NT2/D1 (cell line): ENCODE measurements at places on chromosomes 3 and 15.
A peak's percentile ranks its signal among the peaks of the same experiment; 100 is the strongest.

DNA sequence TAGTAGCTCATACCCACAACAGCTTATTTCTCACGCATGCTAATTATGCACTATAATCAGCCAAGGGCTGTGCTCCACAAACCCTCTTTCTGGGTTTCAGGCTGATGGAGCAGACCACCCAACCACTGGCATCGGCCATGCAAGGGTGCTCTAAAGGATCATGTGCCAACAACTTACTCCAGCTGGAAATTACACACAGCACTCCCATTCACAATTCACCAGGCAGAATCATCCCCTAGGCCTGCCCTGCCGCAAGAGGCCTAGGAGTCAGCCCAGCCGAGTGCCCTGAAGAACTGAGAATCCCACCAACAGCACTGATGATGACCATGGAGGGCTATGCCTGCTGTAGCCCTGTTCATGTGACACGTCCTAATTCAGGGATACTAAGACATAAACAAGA is 216.2 kb upstream of the CHRNA7 start:
- no peak for DNase-seq

DNA sequence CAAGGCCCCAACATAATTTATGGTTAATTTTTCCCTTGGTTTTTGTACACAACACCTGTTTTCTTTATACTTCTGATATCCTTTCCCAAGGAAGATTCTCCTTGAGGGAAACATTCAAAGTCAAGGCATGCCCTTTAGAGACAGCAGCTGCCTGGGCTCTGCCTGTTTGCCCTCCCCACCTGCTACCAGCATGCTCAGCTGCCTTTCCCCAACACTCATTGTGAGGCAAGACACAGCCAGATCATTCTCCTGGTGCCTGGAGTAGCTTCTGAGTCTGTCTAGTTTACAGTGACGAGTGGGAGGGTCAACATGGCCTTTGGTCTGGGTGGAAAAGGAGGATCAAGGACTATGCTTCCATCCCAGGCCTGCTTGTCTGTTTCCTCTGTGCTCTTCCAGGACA is 132.5 kb downstream of the EPHB1 start:
- DNase-seq, result no peak

DNA sequence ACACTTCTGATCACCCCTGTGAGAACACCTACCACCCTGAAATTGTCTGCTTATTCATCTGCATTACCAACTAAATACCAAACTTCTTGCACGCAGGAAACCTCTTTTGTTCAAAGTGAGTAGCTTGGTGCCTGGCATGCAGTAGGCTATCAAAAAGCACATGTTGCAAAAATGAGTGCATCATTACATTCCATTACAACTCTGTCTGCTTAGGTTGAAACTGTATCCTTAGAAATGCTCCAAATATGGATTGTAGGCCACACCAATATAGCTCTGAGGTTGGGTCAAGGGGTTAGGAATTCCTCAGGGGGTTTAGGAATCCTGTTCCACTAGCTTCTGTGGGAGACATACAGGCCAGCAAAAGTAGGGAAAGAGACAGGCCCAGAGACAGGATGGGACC is 107.2 kb downstream of the THRB start:
- DNase-seq, result no peak

GRCh38 chr3:134330883-134331810 is 43.1 kb downstream of the AMOTL2 start:
- peak; percentile 50 for DNase-seq

DNA sequence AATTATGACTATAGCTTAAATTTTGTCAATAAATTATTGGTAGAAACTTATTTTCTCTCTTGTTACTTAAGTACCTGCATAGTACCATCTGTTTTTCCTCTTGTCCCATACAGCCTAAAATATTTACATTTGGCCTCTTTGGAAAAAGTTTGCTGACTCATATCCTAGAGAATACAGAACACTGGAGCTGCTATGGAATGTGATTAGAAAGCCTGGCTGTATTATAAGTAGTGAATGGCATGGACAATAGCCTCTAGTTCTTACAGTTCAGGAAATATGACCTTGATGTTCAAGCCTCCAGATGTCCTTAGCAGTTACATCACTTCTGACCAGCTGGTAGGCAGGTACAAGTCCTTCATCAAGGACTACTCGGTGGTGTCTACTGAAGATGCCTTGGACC is 28.3 kb downstream of the ST8SIA2 start:
- no peak for DNase-seq
